ENCODE measurements at places on chromosomes 6 and 20.

DNA sequence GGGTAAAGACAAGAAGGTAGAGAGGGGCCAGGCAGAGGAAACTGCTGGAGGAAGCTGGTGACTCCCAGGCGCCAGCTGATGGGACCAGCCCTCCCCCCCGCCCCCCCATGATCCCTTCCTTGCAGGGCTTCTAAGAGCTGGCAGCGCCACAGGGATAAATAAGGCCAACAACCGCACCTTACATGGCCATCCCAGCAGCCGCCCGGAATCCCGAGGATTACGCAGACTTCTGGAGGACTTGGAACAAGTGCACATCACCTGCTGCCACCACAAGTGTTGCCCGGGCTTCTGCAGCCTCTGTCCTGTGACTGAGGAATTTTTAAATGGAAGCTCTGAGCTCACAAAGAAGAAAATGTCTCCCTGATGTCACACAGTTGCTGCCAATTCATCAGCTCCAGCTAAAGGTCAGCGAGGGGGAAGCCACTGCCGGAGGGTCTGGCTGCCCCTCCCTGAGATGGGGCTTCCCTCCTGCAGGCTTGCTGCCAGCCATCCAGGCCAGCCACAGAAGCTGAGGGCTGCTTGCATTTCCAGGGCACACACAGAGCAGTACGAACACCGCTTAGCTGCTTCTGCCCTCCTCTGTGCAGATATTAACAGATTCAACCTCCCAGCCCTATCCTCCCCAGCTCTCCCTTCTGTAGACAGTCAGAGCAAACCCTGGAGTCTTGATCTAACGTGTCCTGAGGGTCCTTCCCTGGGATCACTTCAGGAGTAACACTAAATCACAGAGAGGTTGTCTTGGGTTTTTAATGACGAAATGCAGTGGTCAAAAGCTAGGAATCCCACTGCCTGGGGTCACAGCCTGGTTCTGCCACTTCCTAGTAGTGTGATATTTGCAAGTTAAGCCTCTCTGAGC, 38.6 kb upstream of the PIM1 start:
- DNase-seq, result no peak

GRCh38 chr6:30686009-30686907, at the start of gene PPP1R18:
PPP1R18 (minus strand) TSS chr6:30686645; CDS start chr6:30686018, 627 bp downstream.
- DNase-seq, result peak; percentile 77

- DNase-seq, result no peak
These were observed 54.0 kb upstream of the PLN start for GRCh38 chr6:118494091-118494490.

DNA sequence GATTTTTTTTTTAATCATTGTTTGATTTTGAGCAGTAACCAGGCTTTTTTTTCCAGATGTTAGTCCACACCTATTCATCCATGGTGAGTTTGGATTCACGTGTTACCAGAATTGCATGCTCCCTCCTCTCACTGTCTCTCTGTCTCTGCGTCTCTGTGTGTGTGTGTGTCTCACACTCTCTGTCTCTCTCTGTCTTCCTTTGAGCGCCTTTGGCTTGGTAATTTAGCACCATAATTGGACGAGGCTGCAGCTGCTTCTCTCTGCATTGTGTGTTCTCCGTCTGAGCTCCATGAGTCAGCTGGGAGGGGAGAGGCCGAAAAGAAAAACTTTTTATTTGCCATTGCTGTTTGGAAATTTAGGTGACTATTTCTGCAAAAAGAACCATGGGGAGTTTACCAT, 3.4 kb downstream of the TFAP2B start:
- DNase-seq, result no peak

DNA sequence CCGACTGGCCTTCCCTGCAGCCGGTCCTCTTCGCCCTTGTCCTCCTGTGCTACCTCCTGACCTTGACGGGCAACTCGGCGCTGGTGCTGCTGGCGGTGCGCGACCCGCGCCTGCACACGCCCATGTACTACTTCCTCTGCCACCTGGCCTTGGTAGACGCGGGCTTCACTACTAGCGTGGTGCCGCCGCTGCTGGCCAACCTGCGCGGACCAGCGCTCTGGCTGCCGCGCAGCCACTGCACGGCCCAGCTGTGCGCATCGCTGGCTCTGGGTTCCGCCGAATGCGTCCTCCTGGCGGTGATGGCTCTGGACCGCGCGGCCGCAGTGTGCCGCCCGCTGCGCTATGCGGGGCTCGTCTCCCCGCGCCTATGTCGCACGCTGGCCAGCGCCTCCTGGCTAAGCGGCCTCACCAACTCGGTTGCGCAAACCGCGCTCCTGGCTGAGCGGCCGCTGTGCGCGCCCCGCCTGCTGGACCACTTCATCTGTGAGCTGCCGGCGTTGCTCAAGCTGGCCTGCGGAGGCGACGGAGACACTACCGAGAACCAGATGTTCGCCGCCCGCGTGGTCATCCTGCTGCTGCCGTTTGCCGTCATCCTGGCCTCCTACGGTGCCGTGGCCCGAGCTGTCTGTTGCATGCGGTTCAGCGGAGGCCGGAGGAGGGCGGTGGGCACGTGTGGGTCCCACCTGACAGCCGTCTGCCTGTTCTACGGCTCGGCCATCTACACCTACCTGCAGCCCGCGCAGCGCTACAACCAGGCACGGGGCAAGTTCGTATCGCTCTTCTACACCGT, 6.1 kb downstream of the UBD start:
- DNase-seq, result peak; percentile 57

GRCh38 chr6:77650098-77650663, 2.7 kb upstream of the MEI4 start:
- DNase-seq, result peak; percentile 1

- peak; percentile 94 for DNase-seq
These were observed 120.0 kb upstream of the AGPAT4 start for GRCh38 chr6:161393839-161394364.

- peak; percentile 15 for DNase-seq
These were observed 634 bp downstream of the HSF2 start for GRCh38 chr6:122400121-122400450.

DNA sequence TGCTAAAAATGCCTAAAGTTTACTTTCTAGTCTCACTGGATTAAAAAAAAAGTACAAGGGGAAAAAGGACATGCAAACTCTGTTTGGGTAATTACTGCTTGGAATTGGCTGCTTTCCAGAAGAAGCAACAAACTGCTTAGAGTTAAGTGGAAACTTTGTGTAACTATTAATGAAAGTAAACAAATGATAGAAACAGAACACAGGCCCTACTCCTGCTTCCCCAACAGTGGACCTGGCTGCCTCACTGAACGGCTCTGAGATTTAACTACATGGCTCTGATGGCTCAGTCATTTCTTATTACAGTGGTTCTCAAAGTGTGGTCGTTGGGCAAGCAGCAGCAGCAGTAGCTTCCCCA, 108.5 kb downstream of the MAN1A1 start:
- DNase-seq, result peak; percentile 43

DNA sequence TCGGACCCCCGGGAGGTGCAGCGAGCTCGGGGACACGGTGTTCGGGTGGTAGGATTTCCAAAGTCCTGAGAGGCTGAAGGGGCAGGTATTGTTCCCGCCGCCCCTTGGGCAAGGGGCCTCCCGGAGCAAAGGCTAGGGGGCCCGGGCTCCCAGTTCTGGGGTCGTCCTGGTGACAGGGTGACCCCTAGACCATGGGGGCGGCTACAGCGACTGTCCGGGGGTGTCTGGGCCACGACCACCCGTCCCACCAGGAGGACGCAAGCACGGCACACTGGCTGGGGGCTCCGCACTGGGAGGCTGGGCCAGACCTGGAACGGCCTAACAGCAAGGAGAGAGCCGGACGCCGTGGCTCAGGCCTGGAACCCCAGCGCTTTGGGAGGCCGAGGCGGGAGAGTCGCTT, 55.6 kb downstream of the PRR18 start:
- DNase-seq, result no peak

GRCh38 chr6:49551078-49551865, 804 bp downstream of the C6orf141 start:
- no peak for DNase-seq

GRCh38 chr6:71527886-71528285, 239.3 kb downstream of the OGFRL1 start:
- peak; percentile 63 for DNase-seq

GRCh38 chr6:168411793-168412192, 29.2 kb upstream of the SMOC2 start:
- no peak for DNase-seq

Measured in cardiac fibroblast (primary cell).